Bone marrow (tissue), 2 donors: ENCODE measurements at places on chromosomes 2 and 18.

- no peak for DNase-seq
These were observed 215.3 kb upstream of the DSEL start for GRCh38 chr18:67731851-67732250.

GRCh38 chr2:203682688-203683130 lies 23.7 kb upstream of the CD28 start:
- DNase-seq = no peak

- no peak for DNase-seq
These were observed 183.9 kb downstream of the RAD51AP2 start for GRCh38 chr2:17334300-17334699.

GRCh38 chr2:196101325-196101991 lies 32.8 kb upstream of the DNAH7 start:
- no peak for DNase-seq

- DNase-seq = no peak
These were observed 93.5 kb downstream of the NFATC1 start for GRCh38 chr18:79489051-79489898.

DNA sequence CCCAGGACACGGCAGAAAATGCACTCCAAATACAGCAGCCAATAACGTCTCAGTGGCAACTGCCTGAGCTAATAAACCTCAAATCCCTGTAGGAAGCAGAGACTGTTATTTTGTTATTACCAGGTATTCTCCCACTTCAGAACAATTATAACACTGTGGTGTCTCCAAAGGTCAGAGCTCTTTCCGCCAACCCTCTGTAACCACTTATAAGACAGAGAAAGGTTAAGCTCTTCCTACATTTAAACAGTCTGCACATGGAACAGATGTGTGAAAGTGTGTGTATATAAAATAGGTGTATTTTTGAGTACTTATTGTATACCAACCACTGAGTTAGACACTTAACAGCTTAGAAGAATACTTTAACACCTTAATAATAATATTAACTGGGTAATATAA lies 64.1 kb downstream of the FBXO15 start:
- DNase-seq = no peak

DNA sequence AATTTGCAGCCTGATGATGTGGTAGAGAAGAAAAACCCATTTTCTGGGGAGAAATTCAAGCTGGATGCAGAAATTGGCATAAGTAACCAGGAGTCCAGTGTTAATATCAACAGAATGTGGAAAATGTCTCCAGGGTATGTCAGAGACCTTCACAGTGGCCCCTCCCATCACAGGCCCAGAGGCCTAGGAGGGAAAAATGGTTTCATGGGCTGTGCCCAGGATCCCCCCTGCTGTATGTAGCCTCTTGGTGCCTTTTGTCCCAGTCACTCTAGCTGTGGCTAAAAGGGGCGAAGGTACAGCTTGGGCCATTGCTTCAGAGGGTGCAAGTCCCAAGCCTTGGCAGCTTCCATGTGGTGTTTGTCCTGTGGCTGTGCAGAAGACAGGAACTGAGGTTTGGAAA lies 40.2 kb downstream of the CACNB4 start:
- no peak for DNase-seq

- no peak for DNase-seq
These were observed 641.9 kb downstream of the CNTNAP5 start for GRCh38 chr2:124666976-124667375.
